ENCODE measurements at places on chromosomes 5 and 9. TPM values are rescaled to one million over a fixed set of nuclear protein-coding genes. Genes with fewer than 3 reads are reported as not detected.
A peak's percentile ranks its signal among the peaks of the same experiment; 100 is the strongest.

GRCh38 chr5:169826618-169827017 is 153.7 kb downstream of the INSYN2B start:
- DNase-seq = no peak

DNA sequence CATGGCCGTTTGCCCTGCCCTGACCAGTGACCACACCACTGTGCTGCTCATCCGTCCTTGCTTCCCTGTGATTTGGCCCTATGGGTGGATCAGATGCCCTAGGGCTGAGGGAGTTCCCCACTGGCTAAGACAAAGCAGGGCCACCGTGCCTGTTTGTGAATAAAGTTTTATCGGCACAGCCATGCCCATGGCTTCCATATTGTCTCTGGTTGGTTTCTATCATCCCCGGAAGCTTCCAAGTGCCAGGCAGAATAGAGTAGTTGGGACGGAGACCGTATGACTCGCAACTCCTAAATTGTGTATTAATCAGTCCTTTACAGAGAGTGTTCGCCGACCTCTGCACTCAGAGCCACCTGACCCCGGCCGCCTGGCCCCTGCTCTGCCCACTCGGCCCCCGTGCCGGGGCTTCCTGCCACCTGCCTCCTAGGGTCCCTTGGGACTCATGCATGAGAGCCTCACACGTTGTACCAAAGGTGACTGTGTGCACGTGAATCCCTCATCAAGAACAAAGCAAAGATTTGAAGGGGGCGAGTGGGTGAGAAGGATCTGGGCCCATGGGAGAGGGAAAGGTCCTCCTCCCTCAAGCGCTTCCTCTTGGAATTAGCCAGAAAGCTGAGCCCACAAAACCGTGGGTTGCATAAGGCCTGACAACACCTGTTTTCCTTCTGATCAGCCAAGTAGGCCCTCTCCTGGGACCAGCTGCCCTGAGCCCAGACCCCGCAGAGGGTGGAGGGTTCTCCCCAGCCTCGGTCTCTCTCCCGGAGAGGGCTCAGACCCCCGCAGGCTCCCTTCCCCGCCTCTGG is 11.7 kb upstream of the FCN2 start:
- no peak for DNase-seq

- DNase-seq = no peak
These were observed 155.6 kb upstream of the PANK3 start for GRCh38 chr5:168734620-168735300.

- DNase-seq = no peak
These were observed 140.8 kb downstream of the SLC12A2 start for GRCh38 chr5:128224336-128224735.

DNA sequence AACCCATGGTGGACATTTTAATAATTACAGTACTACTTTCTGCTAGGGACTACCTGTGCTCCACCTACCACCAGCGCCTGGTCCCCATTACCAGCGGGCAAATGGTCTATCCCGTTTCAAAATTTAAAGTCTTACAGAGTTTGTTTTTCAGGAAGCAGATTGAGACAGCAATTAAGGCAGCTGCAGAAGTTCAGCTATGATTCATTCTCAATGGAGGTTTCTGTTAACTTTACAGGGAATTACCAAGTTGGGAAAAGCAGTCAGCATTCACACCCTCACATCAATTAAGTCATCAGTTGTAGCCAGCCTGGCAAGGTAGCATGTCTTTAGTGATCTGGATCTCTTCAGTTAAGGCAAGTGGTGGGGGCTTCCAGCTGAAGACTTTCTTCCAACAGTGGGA is 410.6 kb upstream of the DAB2 start:
- peak; percentile 2 for DNase-seq

DNA sequence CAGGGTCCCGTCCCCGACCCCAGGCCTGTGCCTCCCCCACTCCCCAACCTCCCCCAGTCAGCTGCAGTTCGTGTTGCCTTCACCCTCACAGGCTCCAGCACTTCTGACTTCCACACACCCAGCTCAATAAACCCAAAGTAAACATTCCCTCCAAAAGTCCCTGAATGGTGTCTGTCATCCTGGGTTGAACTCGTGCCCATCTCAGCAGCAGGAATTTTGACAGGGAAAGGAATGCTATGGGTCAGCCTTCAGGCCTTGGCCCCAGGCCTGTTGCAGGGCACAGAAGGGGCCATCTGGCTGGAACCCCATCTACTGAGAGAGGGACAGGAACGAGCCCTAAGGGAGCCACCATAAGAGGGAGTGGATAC is 29.6 kb upstream of the CNOT6 start:
- DNase-seq = no peak

GRCh38 chr9:137441289-137441934 is at the start of gene ENTPD8:
ENTPD8 (minus strand) TSS chr9:137441357; CDS start chr9:137438285, 3,072 bp downstream.
- DNase-seq = no peak

DNA sequence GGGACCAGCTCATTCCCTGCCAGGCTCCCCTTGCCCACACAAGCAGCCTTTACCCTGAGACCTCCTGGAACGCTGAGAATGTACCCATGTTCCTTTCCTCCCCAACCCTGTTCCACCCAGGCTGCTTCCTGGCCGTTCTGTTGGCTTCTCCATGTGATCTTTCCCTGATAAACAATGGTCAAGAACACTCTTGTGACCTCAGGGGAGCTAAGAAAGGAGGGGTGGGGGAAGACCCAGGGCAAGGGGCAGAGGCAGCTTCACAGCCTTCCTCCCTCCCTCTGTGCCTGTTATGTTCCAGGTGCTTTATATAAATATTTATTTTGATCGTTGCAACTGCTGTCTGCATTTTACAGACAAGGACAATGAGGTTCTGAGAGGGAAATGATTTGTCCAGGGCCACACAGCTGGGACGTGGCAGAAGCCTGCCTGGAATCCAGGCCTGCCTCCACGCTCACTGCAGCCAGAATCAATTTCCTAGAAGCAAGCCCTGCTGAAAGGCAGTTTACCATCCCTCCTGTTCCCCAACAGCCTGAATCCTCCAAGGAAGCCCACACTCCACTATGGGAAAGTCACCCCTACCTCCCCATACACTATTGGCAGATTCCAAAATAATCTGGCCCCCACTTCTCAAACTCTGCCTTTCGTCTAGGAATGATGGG is 3.9 kb downstream of the SHROOM1 start:
- DNase-seq = no peak

DNA sequence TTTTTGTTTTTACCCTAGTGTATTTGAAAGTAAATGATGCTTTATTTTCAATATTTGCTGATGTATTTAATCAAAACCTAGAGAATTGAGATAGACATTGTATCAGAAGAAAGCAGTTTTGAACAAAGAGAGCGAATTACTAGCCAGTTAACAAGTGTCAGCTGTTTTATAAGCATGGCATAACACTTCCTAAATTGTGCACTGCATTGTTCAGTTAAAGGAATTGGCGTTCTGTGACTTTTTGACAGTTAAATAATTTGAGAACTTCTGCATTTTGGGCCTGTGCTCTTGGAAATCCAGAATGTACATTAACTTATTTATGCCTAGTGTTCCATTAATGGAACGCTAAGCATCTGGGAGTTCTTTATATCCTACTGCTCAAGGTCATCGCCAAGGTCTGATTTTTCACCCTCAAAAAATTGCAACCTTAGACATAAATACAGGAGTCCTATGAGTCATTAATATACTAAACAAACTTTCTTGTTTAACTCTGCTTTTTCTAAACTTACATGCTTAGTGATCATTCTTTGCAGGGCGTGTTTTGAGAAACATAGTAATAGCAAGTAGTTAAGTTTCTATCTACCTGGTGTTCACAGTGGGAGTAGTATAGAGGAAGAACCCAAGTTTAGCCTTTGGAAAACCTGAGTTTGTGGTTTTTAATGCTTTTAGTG is 31.1 kb downstream of the RASA1 start:
- DNase-seq = no peak

GRCh38 chr5:94893412-94894135 is 275.1 kb downstream of the SLF1 start:
- DNase-seq = peak; percentile 5

DNA sequence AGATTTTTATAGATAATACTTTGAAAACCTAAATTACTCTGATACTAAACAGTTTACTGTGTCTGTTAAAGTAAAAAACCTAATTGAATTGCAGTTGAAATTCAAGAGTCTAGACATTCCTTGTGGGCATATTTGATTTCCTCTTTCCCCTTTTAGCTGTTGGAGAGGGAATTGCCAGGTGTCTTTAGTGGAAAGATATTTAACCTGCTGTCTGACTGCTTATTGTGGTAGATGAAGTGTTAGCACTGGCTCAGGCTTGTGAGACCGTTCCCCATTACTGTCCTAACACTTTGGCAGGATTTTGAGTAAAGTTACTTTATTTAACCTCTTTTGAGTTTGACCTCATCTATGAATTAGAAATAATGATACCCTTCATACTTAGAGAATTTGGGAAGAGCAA is 16.4 kb downstream of the MAP3K1 start:
- DNase-seq = no peak

GRCh38 chr5:5752844-5753243 is 330.4 kb downstream of the ICE1 start:
- DNase-seq = no peak

DNA sequence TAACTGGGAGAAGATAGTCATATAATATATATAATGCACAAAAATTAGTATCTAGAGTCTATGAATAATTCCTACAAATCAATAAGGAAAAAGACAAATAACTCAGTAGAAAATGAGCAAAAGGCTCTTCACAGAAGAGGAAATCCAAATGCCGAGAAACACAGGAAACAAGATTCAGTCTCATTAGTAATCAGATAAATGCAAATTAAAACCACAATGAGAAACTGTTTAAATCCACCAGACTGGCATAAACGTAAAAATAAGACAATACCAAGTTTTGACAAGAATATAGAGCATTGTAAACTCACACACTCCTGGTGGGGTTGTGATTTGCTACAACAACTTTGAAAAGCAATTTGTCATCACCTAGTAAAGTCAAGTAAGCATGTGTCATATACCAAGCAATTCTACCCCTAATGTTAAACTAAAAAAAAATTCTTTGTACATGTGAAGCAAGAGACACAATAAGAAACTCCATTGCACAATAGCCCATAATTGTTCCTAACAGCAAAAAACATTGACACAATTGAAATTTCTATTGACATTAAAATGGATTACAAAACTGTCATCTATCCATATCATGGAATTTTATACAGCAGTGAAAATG is 21.0 kb upstream of the UBLCP1 start:
- no peak for DNase-seq

- no peak for DNase-seq
These were observed 863.8 kb downstream of the TLE4 start for GRCh38 chr9:80435591-80435990.

DNA sequence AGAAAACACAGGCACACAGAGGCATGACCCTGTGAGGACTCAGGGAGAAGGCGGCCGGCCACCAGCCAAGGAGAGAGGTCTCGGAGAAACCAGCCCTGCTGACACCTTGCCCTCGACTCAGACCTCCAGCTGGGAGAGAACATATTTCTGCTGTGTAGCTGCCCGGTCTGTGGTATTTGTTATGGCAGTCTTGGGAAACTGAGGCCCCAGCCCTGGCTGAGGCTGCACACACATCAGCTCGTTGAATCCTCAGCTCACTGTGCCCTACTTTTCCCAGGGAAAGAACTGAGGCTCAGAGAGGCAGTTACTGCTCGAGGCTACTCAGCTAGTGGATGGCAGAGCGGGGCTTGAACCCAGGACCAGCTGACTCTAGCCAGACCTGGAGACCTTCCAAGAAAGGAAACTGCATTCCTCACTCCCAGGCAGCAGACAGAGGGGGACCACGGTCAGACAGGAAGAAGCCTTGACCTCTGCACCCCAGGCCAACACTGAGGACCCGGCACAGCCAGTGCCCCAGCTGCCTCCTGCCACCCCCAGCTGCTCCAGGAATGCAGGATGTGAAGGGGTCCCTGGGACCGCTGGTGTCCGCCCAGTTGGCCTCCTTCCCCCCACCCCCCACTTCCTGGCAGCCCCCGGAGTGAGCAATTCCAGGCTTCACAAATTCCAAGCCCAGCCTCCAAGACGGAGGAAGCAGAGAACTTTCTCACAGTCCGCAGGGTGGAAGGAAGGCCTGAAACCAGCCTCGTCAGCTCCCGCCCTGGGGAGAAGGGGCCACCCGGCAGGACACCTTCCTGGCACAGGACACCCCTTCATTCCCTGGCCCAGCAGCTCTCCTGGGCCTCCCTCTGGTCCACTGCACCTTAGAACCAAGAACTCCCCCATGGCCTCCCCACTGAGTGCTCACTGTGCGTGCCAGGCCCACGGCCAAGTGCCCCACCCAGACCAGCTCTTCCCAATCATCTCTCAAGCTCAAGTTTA is 69.9 kb downstream of the LRSAM1 start:
- DNase-seq = peak; percentile 94

- DNase-seq = no peak
These were observed 199.4 kb downstream of the ARRDC3 start for GRCh38 chr5:91183743-91184142.

DNA sequence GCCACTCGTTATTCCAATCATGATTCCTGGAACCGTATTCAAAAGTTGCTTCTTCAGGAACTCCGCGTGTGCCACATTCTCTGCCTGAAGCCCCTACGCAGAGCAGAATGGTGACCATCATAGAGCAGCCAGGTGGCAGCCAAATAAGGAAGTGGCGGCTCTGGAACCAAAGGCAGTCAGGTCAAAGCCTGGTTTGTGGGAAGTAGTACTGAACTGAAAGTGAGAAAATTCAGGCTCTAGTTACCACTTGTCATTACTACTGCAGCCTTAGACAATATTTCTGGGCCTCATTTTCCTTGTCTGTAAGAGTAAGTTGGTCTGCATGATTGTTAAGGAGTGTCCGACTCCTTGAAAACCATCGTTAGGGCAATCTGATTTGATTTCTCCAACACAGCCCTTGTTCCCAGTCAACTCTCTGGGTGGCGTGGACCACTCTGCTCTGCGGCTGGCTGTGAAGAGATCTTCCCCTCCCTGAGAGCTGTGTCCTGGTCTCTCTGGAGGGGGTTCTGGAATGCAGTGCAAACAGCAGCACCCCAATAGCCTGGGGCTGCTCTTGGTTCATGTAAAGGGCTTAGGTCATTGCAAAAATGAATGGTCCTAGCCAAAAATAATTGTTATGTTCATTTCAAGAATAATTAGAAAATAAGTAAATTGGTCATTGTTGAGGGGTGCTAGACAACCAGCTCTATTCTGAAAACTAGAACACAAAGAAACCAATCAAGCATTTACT is 102.4 kb downstream of the MED27 start:
- DNase-seq = no peak

DNA sequence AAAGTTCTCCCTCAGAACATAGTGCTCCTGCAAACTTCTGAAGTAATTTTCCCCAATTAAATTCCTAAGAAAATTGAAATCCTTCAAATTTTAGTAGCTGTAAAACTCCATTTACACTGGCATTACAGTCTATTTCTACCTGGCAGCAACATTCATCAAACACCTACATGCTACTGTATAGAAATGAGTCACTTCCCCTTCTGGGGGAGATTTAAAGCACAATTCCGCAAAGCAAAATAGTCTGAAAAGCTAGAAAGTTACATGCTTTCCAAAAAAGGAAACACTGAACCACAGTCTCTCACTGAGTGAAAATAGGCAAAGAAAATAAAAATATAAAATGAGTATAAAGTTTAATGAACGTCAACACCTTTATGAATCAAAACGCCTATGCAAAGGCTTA is 43.3 kb downstream of the MCTP1 start:
- no peak for DNase-seq

Gene MORN5
- not detected for total RNA-seq

Gene SHOC1
- not detected for total RNA-seq

Gene MRPL50
- total RNA-seq = 37.2 TPM

Gene ACTBL2
- total RNA-seq = 0.24 TPM

Gene PCDHB4
- 0.12 TPM for total RNA-seq

Gene NDUFS4
- total RNA-seq = 141 TPM

Gene ABLIM3
- 19.1 TPM for total RNA-seq

Gene PTCH1
- 2.2 TPM for total RNA-seq

Gene SLC4A9
- not detected for total RNA-seq

Gene NR6A1
- total RNA-seq = 1.4 TPM

Gene C9orf153
- total RNA-seq = 0.48 TPM
